ENCODE measurements at places on chromosomes 12 and 14. TPM values are rescaled to one million over a fixed set of nuclear protein-coding genes. Genes with fewer than 3 reads are reported as not detected.

The PPFIA2 gene
- total RNA-seq = not detected

The ISM2 gene
- not detected for total RNA-seq

The KCNK13 gene
- total RNA-seq = not detected

The TAS2R30 gene
- 0.13 TPM for total RNA-seq

The NUAK1 gene
- 29.6 TPM for total RNA-seq

- no peak overlapping the region for H3K27ac ChIP-seq
- H3K36me3 ChIP-seq = no peaks in the 10 kb centered on the region
- 0 out of 2 replicates have a peak, but pooled peaks cover 4% of the 10 kb centered on the region for H3K4me1 ChIP-seq
- H3K27me3 ChIP-seq = no peaks in the 10 kb centered on the region
- H3K4me3 ChIP-seq = no peak overlapping the region
Measured at GRCh38 chr14:72917094-72917802, 9.0 kb upstream of the DCAF4 start.

DNA sequence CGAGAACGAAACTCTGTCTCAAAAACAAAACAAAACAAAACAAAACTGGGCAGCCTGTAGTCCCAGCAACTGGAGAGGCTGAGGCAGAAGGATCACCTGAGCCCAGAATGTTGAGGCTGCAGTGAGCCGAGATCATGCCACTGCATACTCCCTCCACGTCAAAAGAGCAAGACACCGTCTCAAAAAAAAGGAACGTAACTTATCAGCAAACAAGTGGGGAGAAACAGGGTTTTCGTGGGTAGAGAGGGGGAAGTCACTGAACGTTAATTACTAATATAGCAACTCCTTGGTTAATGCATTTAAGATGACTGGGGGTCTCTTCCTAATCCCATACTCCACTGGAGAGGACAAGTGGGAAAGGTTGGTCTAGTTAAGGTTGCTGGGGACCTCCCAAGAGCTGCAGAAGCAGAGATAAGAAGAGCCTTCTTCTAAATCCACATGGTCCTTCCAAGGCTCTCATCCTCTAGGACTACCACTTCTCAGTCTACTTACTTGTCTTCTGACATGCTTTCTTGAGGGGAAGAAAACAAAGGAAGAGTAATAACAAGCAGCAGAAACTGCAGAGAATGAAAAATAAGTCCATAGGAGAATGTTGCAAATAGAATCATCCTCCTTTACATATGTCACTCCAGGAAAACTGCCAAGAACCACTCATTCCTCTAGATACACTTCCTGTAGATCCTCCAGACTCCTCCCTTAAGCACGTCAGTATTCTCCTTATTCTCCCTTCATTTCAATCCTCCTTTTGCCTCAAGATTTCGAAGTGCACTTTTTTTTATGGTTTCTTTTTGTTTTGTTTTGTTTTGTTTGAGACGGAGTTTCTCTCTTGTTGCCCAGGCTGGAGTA lies 5.8 kb downstream of the NUMB start:
- peak; percentile 96 for DNase-seq
- 0 out of 2 replicates have a peak, but pooled peaks cover 7% of the 10 kb centered on the region for H3K36me3 ChIP-seq
- H3K27ac ChIP-seq = peak overlapping the region; percentile 59
- H3K4me3 ChIP-seq = peak overlapping the region; percentile 29

DNA sequence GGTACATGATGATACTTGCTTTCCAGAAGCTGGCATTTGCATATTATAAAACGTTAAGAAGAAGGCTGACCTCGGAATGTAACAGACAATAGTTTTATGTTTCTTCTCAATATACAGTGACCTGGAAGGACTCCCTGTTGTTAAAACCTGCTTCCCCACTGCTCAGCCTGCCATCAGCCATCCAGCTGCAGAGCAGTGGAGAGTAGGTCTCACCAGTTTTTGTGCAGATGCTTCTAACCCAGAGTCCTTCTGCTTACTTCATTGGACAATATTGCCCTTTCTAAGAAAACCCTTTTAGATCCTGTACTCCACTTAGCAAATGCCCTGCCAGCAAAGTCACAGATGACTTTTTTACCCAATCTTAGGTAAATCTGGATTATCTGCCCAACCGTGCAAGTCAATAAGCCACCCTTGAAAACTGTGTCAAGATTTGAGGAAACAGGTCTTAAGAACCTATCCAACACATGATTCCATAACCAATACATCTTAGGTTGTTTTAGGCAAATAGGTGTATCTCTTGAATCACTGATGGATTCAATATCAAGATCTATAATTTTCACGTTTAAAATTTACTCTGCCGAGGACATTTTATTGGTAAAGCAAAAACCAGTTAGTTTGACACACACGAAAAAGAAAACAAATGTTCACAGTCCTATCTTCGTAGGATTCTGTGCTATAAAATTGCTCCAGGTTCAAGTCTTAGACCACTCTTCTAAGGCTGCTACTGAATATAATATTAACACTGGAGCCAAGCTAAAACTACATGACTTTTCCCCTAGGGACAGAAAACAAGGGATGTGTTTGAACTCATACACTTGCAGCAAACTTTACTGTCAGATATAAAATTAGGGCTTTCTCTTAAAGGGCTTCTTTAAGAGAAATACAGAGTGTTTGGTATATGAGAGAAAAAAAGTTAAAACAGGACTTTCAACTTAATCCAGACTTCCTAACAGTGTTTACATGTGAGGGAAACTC lies 5.7 kb downstream of the PHLDA1 start:
- H3K4me1 ChIP-seq = peaks cover 49% of the 10 kb centered on the region
- no peaks in the 10 kb centered on the region for H3K27me3 ChIP-seq
- peaks cover 26% of the 10 kb centered on the region for H3K36me3 ChIP-seq
- no peak overlapping the region for H3K4me3 ChIP-seq

DNA sequence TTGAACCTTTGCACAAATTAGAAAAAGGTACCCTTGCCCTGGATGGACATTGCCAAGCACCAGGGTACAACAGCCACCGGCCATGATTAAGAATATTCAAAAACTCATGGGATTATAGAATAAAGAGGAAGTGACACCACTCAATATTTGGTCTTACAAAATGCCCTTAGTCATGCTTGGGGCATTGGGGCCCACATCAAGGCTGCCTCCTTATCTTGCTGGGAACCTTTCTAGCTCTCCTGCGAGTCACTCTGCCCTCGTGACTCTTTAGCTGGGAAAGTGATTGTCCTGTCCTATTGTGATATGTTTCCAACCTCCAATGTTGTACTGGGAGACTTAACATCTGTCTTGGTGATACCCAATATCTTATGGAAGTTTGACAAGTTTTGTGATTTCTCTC lies 57.8 kb downstream of the GTF2A1 start:
- peak; percentile 34 for DNase-seq
- no peaks in the 10 kb centered on the region for H3K4me1 ChIP-seq
- H3K27ac ChIP-seq = no peak overlapping the region
- H3K27me3 ChIP-seq = no peaks in the 10 kb centered on the region
- no peak overlapping the region for H3K4me3 ChIP-seq

DNA sequence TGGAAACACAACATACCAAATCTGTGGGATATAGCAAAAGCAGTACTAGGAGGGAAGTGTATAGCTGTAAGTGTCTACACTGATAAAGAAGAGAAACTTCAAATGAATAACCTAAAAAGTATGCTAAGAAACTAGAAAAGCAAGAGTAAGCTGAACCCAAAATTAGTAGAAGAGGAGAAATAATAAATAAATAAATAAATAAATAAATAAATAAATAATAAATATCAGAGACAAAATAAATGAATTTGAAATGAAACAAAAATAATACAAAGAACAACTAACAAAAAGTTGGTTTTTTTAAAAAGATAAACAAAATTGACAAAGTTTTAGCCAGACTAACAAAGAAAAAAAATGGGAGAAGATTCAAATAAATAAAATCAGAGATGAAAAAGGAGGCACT lies 72.7 kb upstream of the TSPAN8 start:
- H3K27me3 ChIP-seq = no peaks in the 10 kb centered on the region
- H3K4me1 ChIP-seq = no peaks in the 10 kb centered on the region
- no peaks in the 10 kb centered on the region for H3K36me3 ChIP-seq
- DNase-seq = no peak
- H3K27ac ChIP-seq = no peak overlapping the region
- H3K4me3 ChIP-seq = no peak overlapping the region

DNA sequence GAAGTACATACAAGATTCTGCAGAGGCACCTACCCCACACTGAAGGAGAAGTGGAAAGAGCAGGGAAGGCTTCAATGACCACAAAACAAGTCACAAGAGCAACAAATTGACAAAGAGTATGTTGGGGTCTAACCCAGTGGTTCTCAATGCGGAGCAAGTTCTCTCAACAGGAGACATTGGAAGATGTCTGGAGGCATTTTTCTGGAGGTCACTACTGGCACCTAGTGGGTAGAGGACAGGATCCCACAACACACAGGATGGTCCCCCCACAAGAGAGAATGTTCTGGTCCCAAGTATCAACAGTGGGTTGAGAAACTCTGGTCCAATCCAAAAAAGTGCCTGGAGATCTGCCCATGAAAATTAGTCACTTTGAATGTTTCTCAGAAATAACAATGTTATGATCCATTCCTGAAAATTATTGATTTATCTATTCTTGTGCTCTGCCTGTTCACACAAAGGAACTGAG lies 3.4 kb downstream of the SSH1 start:
- peak overlapping the region; percentile 88 for H3K4me3 ChIP-seq
- peaks cover 19% of the 10 kb centered on the region for H3K36me3 ChIP-seq
- no peaks in the 10 kb centered on the region for H3K27me3 ChIP-seq
- peaks cover 63% of the 10 kb centered on the region for H3K4me1 ChIP-seq
- peak overlapping the region; percentile 99 for H3K27ac ChIP-seq

DNA sequence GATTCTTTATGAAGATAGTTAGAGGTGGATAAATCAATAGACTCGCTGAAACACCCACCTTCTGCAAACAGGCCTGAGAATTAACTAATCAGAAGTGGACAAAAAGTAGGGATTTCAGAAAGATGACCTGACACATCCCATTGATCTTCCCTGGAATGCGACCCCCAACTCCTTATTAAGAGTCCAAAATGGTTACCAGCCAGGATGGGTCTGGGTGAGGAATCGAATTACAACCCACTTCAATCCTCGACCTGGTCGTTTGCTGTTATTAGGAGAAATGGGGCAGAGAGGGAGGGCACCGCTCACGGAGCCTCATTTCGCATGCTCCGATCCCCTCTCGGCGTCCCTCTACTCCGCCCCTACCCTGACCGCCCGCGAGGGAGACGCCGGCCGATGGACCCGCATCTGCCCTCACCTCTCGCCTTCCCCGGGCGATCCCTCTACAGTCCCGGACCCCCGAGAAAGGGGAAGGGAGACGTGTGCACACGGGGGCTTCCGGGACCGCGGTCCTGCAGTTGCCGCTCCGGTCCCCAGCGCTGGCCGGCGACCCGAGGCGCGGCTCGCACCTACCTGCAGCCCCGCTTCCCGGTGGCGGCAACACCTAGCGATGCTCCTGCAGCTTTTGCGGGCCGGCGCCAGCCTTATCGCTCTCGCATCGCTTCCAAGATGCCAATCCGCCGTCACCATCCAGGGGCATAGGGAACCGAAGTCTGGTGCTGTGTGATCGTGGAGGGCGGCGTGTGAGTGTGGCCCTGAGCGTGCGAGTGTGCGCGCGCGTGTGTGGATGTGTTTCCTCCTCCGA lies 69.3 kb upstream of the USP15 start:
- H3K27me3 ChIP-seq = peaks cover 47% of the 10 kb centered on the region
- peak; percentile 9 for DNase-seq
- H3K4me3 ChIP-seq = peak overlapping the region; percentile 68
- H3K36me3 ChIP-seq = no peaks in the 10 kb centered on the region
- no peak overlapping the region for H3K27ac ChIP-seq
- H3K4me1 ChIP-seq = peaks cover 17% of the 10 kb centered on the region

- H3K27me3 ChIP-seq = no peaks in the 10 kb centered on the region
- H3K36me3 ChIP-seq = no peaks in the 10 kb centered on the region
- 0 out of 2 replicates have a peak overlapping the region, but pooled peaks have one; percentile 90 for H3K27ac ChIP-seq
- peak overlapping the region; percentile 95 for H3K4me3 ChIP-seq
- peaks cover 37% of the 10 kb centered on the region for H3K4me1 ChIP-seq
- peak; percentile 43 for DNase-seq
Measured at GRCh38 chr14:44963775-44964380, 1.9 kb downstream of the TOGARAM1 start.

DNA sequence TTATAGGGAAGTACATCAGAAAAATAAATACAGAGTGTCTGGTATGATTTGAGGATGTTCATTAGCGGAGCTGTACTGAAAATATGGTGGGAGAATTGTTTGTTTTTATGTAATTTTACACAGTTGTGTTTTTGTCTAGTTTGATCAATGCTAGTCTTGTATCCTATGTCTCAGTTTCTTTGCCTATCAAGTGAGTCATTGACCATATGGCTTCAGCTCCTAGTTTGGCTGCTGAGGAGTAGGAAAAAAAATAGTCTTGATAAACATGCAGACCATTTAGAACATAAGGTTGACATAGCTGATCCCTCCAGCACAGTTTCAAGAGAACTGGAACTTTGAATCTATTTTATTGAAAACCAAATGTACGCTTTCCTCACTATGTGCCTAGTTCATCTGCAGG lies 1292.1 kb upstream of the FLRT2 start:
- no peaks in the 10 kb centered on the region for H3K4me1 ChIP-seq
- no peaks in the 10 kb centered on the region for H3K27me3 ChIP-seq
- no peak for DNase-seq
- no peak overlapping the region for H3K4me3 ChIP-seq

- no peak overlapping the region for H3K27ac ChIP-seq
- DNase-seq = no peak
Measured at GRCh38 chr12:31877884-31878283, 81.3 kb upstream of the RESF1 start.

DNA sequence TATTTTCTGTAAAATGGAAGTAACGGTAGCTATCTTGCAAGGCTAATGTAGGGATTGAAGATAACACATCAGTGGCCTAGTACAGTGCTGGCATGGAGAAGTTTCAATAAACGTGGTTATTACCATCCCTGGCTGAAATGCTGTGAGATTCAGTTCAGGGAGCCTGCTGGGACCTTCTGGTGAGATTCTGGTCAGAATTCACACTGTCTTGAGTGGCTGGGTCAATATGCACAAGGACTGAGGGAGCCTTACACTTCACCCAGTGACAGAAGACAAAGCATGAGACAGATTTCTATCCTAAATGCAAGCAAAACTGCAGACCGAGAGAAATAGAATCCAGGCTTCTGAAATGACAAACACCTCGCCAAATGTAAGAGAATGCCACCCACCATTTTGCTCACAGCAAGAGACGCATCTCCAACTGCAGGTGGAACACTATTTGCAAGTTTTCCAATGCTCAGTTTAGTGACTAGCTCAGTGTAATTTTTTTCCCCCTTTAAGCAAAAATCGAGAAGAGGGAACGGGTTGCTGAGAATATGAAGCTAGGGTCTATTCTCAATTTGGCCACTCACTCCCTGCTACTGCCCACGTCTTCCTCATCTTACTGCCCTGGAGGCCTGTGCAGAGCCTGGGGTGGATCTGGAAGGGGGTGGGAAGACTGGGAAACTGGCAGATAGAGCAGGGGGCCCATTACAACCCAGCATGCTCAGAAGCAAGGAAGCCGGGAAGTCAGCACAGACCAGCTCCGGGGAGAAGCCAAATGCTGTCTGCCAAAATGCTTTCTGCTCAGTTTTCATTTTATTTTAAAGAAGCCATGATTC lies 201.3 kb downstream of the TTC7B start:
- no peak overlapping the region for H3K4me3 ChIP-seq
- H3K27me3 ChIP-seq = no peaks in the 10 kb centered on the region
- H3K36me3 ChIP-seq = no peaks in the 10 kb centered on the region
- DNase-seq = no peak
- H3K27ac ChIP-seq = no peak overlapping the region
- no peaks in the 10 kb centered on the region for H3K4me1 ChIP-seq

GRCh38 chr12:115798309-115798917 lies 479.1 kb downstream of the MED13L start:
- no peaks in the 10 kb centered on the region for H3K4me1 ChIP-seq
- H3K27me3 ChIP-seq = peaks cover under 1% of the 10 kb centered on the region
- no peaks in the 10 kb centered on the region for H3K36me3 ChIP-seq
- H3K27ac ChIP-seq = no peak overlapping the region
